ENCODE measurements at places on chromosomes 5 and 9.
A peak's percentile ranks its signal among the peaks of the same experiment; 100 is the strongest.

DNA sequence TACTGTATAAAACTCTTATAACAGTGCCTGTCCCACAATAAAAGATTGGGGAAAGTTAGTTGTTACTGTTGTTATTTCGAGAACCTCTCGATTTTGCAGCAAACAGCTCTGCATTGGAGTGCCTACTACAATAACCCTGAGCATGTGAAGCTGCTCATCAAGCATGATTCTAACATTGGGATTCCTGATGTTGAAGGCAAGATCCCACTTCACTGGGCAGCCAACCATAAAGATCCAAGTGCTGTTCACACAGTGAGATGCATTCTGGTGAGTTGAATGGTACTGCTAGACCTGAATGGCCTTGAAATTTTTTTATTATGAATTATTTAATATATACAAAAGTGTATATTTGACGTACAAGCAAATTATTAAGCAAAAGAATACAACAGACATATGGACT lies 123.2 kb downstream of the TEX10 start:
- DNase-seq, result no peak

GRCh38 chr5:78638423-78638822 lies 10.1 kb downstream of the LHFPL2 start:
- DNase-seq, result no peak

GRCh38 chr5:132180134-132180745 lies 47.4 kb downstream of the P4HA2 start:
- no peak for DNase-seq

DNA sequence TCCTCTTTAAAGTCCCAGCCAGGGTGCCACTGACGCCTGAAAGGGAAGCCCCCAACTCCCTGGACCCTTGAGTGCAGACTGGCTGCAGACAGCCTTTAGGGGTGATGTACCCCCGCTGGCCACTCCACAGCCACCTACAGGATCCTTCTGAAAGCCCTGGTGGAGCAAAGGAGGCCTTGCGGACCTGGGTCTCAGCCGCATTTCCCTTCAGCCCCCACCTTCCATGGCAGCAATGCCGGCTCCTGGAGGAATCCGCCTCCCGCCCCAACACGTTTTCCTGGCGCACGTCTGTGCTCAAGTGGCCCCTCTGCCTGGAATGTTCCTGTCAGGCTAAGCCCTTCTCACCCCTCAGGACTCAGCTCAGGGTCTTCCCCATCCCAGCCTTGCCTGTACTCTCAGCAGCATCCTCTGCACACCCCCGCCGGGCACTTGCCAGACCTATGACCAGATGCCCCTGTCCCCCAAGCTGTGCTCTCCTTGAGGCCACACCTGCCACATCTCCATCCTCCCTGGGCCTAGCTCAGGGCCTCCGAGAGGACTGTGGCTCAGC lies 134.1 kb upstream of the RAPGEF1 start:
- no peak for DNase-seq

DNA sequence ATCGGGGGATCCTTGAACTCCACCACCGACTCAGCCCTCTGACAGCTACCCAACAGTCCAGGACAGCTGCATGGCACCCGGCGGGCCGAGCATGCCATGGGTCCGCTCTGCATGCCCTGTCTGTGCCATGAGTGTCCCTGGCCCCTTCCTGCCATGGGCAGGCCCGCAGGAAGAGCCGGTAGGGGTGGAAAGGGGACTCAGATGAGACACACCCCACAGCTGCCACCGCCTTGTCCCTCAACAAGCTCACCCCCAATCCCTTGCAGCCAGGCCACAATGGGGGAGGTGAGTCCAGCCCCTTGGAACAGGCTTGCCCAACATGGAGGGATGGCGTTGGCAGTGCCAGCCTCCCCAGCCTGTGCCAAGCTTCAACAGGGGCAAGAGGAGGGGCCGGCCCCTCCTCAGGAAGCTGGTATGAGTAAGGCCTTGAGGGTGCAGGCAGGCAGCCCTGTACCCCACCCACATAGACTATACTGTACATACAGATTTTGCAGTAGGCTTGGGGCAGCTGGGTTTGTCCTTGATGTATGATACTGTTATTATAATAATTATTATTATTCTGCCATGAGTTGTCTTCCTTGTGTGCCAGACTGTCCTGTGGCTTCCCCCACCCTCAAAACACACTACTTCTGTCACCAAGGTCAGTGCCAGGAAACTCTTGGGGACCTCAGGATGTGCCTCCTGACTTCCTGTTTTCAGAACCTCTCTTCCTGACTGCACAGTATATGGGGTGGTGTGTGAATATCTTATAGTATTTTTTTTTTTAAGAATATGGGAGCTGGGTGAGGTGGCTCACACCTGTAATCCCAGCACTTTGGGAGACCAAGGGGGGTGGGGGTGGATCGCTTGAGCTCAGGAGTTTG lies 12.0 kb upstream of the SLC34A1 start:
- DNase-seq, result peak; percentile 48

- no peak for DNase-seq
Measured at GRCh38 chr9:71268871-71269635, 147.6 kb upstream of the TRPM3 start.

- no peak for DNase-seq
Measured at GRCh38 chr5:151382576-151382975, 35.2 kb upstream of the SLC36A2 start.

DNA sequence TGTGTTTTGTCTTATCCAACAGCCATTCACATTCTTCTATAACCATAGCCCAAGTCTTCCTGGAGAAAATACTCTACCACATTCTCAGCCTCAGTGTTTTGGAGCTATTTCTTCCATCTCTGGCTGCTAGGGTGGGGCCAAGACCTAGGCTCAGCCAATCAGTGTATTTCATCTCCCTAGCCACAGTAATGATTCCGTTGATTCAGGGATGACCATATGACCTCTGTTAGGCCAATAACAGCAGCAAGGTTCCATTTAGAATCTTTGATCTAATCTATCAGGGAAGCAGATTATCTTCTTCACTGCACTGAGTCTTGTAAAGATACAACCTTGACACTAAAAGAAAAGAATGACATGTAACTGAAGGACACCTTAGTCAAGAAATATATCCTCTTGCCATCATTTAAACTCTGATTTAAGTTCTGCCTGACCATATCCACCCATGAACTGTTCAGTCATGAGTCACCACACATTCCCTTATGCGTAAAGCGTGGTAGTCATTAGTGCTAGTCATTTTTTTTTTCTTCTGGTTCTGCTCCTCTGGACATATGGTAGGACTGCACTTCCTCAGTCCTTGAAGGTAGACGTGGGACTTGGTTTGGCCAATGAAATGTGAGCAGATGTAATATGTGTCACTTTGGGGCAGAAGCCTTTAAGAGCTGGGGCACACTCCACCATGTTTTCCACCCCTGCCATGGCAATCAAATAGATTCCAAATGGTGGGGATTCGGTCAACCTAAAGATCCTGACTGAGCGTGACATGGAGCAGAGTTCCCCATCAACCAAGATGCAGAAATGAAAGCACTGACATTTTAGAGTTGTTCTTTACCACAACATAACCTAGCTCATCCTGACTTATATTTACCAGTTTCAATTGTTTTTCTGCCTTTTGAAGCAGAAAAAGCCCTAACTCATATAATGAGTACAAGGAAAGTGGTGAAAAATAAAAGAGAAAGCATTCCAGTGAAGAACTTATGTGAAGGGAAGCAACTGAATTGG lies 12.7 kb upstream of the PRELID2 start:
- DNase-seq, result no peak

DNA sequence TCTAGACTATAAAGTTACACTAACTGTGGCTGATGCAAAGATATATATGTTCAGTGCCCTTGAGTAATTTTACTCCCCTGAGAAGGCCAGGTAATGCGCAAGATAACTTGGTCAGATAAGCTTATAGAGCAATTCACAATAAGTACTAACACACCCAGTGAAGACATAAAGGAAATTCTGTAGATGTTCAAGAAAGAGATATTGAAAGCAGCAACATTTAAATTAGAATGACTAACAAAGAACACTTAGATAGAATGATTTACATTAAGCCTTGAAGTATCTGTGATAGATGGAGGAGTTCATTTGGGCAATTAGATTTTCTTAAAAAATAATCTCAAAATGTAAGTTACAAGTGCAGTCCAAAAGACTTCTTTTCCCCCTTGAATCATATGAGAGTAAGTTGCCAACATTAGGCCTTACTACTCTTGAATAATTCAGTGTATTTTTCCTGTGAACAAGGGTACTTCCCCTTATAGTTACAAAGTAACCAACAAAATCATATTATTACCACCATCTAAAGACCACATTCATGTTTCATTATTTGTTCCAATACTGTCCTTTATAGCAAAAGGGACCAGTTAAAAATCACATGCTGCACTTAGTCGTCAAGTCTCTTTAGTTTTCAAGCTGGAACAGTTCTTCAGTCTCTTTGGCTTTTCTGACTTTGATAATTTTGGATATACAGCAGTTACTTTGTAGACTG lies 44.4 kb upstream of the ELOVL7 start:
- no peak for DNase-seq

- no peak for DNase-seq
Measured at GRCh38 chr5:76735762-76736545, 20.0 kb downstream of the F2R start.

GRCh38 chr9:107712390-107712789 lies 222.8 kb upstream of the KLF4 start:
- DNase-seq, result no peak

DNA sequence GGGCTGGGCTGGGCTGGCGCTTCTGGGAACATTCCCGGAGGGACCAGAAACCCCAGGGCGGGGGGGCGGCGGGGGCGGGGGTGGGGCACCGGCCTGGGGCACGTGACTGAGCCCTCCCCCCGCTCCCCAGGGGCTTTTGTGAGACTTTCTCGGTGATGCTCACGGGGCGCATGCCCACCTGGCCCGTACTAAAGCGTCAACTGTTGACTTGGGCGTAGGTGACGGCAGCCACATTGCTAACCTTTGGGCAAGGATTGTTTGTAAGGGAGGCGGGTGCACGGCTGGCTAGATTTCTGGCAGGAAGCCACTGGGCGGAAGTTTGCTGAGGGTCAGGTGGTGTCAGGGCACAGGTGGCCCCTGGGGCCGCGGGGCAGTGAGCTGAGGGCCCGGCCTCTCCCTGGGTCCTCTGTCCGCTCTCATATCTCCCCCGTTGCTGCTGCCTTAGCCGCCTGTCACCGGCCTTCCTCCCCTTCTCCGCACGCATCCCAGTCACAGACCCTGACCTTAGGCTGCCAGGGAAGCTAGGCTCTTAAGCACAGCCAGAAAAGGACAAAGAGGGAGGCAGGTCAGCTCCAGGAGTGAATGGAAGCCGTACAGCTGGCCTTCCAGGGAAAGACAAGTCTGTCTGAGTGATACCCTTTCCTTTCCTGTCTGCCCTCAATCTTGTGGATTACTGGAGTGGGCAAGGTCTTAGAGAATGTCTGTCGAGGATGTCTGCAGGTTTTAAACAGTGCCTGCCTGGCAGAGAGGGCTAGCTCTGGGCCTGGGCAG lies 812 bp downstream of the CACFD1 start:
- peak; percentile 65 for DNase-seq

DNA sequence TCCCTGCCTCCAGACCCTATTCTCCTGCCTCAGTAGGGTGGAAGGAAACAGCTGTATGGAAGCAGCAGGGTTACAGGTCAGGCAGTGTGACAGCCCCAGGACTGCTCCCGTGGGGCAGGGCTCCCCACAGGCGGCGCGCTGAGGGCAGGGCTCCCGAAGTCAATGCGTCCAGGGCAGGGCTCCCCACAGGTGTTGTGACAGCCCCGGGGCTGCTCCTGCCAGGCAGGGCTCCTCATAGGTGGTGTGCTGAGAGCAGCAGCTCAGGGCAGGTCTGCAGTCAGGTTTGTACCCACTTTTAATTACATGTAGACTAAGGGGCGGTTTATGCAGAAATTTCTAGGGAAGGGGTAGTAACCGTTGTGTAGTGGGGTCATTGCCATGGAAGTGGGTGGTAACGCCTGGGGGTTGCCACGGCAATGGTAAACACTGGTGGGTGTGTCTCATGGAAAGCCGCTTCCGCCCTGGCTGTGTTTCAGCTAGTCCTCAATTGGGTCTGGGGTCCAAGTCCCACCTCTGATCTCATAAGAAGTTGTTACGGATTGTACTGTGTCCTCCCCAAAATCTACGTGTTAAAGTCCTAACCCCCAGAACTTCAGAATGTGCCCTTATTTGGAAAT lies 16.7 kb upstream of the TERT start:
- DNase-seq, result no peak

- no peak for DNase-seq
Measured at GRCh38 chr5:10339058-10339811, 14.3 kb upstream of the MARCHF6 start.

GRCh38 chr9:130756455-130757152 lies 63.0 kb downstream of the EXOSC2 start:
- no peak for DNase-seq

DNA sequence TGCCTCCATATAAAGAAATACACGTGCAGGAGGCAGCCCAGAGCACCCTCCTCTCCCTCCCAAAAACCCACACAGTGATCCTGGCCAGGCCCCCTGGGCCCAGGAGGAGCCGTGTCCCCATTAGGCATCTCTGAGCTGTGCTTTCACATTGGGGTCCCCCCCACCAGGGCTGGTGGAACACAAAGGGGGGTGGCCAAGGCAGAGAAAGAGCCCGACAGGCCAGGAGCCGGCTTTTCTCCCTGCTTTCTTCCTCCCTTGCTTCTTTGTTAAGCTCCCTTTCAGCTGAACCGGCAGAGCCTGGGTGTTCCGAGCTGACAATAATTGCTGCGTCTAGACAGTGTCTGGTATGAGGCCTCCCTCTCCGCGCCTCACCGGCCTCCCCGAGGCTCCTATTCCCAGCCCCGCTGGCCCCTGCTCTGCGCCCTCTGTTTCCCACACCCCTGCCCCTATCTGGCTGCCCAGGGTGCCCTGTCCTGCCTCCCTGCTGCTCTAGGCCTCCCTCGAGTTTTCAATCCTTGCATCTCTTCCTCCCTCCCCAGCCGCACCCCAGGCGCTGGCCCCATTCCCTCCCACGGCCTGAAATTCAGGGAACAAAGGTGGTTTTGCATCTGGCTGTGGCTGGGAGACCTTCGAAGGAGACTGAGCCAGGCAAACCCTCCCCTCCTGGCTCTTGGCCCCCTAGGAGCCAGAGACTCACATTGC lies 120.6 kb downstream of the C9orf50 start:
- DNase-seq, result no peak

- DNase-seq, result no peak
Measured at GRCh38 chr9:111195766-111196165, 134.3 kb downstream of the OR2K2 start.

DNA sequence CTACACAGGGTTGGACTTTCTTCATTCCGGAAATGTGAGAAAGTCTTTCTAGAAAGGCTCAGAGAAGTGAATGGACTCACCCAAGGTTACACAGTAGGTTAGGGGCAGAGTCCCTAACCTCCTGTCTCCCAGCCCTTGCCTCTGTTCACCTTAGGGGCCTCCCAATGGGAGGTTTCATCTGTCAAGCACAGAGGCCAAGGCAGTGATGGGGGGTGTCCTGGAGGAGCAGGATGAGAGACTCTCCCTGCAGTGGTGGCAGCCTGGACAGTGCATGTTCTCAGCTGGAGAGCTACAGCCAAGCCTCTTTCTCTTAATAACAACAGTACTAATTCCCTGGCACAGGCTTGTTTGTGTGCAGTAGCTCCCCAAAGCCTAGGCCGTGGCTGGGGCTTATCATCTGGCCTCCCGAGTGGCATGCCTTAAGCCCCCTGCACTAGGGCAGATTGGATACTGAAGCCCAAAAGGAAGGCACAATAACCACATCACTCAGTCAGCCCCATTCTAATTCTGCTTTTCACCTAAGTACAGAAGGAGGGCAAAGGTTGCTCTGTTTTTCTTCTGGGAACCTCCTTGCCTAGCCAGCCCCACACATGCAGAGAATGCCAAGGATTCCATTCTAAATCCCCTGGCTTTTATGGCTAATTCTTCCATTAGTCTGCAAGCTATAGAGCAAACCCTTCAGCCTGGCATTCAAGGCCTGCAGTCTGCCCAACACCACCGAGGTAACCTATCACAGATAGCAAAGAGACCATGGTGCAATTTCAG lies 50.2 kb upstream of the XPA start:
- no peak for DNase-seq
